Lung microvascular endothelial cell (primary cell): ENCODE measurements at places on chromosomes 12 and 14. TPM values are rescaled to one million over a fixed set of nuclear protein-coding genes. Genes with fewer than 3 reads are reported as not detected.

Gene RIPK3
- 0.60 and 0.65 TPM in 2 replicates for total RNA-seq

Gene ACOT2
- 9.4 and 16.3 TPM in 2 replicates for total RNA-seq

Gene FGF23
- total RNA-seq = not detected in 2 replicates

Gene TMEM119
- not detected in 2 replicates for total RNA-seq

Gene CCDC198
- not detected in 2 replicates for total RNA-seq

Gene DCD
- total RNA-seq = not detected in 2 replicates

Gene GABARAPL1
- 72.4 and 159 TPM in 2 replicates for total RNA-seq

Gene ETFRF1
- 11.7 and 13.7 TPM in 2 replicates for total RNA-seq

Gene WIF1
- not detected in 2 replicates for total RNA-seq

Gene ESRRB
- not detected in 2 replicates for total RNA-seq

Gene KCNA5
- not detected in 2 replicates for total RNA-seq

Gene TGM1
- under 0.01 and 0.20 TPM in 2 replicates for total RNA-seq
